NCI-H1092 (cell line): ENCODE measurements at places on chromosomes 4 and X.

GRCh38 chrX:134636851-134637250, 21.4 kb downstream of the PLAC1 start:
- no peak for DNase-seq

DNA sequence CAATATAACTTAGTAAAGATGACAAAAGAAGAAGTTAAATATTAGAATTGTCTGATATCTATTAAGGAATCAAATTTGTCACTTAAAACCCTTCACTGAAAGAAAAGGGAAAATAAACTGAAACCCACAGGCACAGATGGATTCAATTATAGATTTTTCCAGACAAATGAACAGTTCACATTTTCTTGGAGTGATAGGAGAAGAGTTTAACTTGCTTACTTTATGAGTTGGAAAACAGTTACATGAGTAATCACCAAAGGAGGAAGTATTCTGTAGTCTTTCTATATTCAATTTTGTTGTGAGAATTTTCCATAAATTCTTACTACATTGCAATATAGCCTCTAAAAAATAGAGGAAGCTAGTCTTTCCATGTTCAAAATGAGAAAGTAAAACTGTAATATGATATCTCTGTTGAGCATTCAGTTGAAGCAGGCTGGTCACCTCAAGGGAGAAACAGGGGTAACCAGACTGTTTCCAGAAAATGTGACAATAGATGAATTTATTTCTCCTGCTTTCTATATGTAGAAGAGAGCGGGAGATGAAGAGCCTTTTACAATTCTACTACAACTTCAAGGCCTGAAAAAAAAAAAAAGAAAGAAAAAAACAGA, 330.3 kb upstream of the EPHA5 start:
- DNase-seq: no peak

DNA sequence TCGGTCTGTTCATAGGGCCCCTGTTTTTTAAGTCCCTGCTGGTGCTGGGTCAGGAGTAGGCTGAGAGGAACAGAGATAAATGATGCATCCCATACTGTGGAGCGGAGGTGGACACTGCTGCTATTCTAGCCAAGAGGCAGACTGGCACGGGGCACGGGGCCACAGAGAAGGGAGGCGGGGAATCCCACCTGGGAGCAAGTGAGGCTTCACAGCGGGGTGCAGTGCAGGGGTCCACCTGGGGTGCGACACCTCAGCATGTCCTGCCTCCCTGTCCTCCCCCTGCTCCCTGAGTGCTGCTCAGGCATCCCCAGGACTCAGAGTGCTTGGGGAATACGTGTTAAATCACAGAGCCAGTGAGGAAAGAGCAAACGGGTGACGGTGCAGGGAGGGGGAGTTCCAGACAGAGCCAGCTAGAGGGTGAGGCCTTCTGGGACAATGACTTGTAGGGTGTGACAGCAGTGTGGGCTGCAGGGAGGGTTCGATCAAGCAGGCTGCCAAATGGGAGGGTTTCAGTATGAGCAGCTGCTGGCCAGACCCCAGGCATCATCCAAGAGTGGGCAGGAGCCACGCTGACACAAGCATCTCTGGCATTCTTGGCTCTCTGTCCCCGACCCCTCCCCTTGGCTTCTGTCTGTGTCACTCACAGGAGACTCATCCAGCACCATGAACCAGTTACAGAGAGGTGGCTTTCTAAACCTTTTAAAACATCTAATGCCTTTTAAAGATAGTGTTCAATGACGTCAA, 13.7 kb upstream of the HTRA3 start:
- DNase-seq: no peak

GRCh38 chr4:174217273-174218126, 66.0 kb downstream of the FBXO8 start:
- DNase-seq: no peak

DNA sequence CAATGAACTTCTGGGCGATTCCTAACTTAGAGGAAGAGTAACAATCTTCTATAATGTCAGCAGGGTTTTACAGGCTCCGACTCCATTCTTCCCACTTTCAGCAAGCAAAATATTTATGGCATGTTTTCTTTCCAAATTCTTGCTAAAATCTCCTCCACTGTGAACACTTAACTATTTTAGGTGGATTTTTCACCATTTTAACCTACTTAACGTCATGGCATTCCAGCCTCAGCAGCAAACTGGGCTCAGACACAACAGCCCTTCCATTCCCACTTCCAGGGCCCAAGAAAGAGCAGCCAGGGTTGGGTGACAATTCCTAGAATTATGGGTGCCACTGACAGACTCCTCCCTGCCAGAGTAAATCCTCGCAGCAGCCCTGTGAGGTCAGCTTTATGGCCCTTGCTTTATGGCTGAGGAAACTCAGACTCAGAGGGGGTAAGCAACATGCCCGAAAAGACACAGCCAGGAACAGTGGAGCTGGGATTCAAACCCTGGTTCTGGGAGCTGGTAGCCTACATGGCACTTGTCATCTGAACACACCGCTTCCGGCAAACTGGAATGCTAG, 112.8 kb upstream of the MAP3K15 start:
- no peak for DNase-seq

GRCh38 chrX:149937871-149938426, 342 bp downstream of the EOLA2 start:
- DNase-seq: no peak

DNA sequence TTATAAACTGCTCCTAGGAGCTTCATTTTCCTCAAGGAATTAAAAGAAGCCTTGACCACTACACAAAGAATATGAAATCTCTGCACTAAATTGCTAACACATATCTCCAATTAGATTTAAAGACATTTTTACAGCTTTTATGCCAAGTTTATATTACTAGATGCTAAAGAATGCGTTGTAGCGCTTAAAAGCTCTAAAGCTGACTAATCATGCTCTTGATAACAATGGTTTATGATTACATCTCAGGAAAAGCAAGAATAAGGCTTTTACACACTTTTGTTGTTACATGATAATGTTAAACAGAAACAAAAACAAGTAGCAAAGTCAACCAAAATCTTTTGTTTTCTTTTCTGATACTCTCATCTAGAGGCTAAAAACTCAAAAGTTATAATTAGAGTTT, 44.7 kb downstream of the SLC10A7 start:
- DNase-seq: no peak
